T-helper 22 cell (primary cell): ENCODE measurements at places on chromosomes 1 and 21.

DNA sequence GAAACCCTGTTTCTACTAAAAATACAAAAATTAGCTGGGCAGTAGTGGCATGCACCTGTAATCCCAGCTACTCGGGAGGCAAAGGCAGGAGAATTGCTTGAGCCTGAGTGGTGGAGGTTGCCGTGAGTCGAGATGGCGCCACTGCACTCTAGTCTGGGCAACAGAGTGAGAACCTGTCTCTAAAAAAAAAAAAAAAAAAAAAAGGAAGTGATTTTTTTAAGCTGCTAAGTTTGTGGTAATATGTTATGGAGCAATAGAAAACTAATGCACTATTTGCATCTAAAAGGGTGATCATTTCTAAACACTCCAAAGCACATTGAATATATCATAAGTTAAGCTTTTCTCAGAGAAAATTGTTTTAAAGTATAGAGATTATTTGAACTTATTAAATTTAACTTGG is 244.8 kb upstream of the SPAG17 start:
- no peak for DNase-seq

GRCh38 chr1:85322655-85323054 is 46.2 kb upstream of the BCL10 start:
- no peak for DNase-seq

DNA sequence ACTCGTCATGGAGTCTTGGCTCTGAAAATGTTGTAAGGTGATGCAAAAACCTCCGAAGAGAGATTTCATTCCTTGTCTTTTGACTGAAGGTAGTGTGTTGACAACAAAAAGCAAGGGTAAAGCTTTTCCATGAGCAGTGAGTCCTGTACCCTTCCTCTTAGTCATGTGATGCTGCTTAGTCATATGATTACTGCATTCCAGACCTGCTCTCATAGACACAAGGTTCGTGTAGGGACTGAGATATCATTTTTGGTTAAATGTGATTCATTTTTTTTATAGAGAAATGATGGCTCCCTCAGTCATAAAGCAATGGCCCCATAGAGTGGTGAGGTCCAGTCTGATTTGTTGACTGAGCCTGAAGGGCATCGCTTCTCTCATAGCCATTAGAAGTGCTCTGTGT is 9.2 kb downstream of the KCNJ6 start:
- no peak for DNase-seq

DNA sequence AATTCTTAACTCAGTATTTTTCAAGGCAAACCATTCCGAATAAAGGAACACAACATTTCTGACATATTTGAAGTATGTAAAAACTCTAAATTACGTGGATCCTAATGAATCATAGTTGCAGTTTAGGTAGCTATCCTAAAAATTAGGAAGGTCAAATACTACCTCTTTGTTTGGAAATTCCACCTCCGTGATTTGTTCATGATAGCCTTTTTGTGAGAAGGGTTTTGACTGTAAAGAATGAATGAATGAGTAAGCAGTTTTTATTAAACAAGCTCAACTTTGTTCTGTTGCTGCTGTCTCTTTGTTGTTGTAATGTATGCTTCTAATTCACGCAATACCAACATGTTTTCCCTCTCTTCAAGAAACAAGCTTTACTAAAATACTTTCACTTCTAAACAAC is 840.4 kb downstream of the USP25 start:
- no peak for DNase-seq

- DNase-seq, result no peak
These were observed 402.7 kb downstream of the DISC1 start for GRCh38 chr1:232029315-232029714.

DNA sequence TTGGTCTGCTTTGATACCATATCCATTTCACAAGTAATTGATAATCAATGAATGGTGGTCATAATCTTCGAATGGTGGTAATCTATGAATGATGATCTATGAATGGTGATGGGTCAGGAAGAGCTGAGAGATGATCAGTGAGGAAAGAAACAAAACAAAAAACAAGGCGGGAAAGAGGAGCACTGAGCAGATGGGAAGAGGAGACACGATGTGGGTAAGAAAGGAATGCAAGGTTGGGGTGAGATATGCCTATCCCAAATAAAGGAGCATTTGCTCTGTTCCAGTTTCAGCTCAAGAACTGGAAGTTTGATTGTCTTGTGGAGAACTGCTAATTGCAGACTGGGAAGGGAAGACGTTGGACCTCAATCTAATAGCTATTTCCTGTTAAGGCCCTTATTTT is 73.8 kb downstream of the CENPF start:
- DNase-seq, result no peak

GRCh38 chr1:209150114-209150513 is 433.4 kb upstream of the CAMK1G start:
- DNase-seq, result no peak

DNA sequence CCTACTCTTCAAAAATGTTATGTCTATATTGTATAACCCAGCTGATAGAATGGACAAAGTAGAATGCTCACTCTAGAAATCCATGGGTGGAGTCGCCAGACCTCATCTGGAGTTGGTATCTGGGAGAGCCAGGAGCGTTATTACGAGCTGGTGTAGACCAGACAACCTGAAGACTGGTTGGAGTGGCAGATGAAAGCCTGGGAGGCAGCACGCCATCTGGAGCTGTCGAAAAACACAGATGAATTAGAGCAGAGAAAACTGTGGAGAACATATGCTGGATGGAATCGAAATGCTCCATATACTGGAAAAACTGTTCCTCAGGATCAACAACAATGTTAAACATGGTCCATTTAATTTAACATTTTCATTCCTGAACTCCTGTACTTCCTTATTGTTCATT is 333.6 kb downstream of the KCTD3 start:
- no peak for DNase-seq

DNA sequence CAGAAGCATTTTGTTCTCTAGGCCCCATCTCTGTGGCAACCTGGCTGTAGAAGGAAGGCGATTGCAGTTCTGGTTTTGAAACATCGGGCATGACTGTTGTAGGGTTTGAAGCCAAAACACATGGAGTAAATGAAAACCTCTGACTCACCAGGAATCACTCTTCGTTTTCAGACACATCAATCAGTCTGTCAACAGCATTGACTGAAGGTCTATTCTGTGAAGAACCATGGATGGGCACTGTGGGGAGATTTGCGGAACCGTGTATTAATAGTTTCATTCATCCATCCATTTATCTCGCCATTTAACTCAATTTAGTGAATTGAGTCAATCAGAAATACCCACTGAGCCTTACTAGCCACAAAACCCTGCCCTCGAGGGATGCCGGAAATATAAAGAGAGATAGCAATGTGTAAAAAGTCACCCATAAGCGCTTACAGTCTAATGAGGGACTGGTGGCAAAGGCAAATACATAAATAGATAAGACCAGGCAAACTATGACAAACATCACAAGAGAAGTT is 364.6 kb upstream of the PROX1 start:
- no peak for DNase-seq
